ENCODE measurements at places on chromosomes 7 and 10. TPM values are rescaled to one million over a fixed set of nuclear protein-coding genes. Genes with fewer than 3 reads are reported as not detected.

GRCh38 chr7:140732416-140732815 is 35.9 kb downstream of the NDUFB2 start:
- no peak for DNase-seq

DNA sequence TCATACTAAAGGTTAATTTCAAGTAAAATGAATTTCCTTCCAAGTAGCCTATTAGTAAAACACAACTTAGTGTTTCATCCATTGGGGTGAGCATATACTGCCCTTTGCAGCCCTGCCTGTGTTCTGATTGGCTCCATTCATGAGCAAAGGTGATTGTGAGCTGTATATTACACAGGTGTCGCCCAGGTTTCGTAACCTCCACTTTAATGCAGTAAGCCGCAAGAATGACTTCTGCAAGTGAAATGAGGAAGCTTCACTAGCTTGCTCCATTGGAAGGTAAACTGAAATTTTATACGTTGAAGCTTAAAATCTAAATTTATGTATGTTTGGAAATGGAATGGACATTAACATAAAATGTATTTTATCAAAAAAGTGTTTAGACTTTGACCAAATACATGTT is 24.4 kb downstream of the MTURN start:
- no peak for DNase-seq

GRCh38 chr10:77514870-77515269 is 122.7 kb downstream of the KCNMA1 start:
- DNase-seq, result no peak

GRCh38 chr7:140534743-140535142 is 55.4 kb upstream of the MKRN1 start:
- peak; percentile 76 for DNase-seq

- DNase-seq, result no peak
Observed at GRCh38 chr7:36311539-36311938, 78.1 kb upstream of the ANLN start.

- DNase-seq, result peak; percentile 24
Observed at GRCh38 chr7:15972862-15973275, 286.4 kb upstream of the MEOX2 start.

DNA sequence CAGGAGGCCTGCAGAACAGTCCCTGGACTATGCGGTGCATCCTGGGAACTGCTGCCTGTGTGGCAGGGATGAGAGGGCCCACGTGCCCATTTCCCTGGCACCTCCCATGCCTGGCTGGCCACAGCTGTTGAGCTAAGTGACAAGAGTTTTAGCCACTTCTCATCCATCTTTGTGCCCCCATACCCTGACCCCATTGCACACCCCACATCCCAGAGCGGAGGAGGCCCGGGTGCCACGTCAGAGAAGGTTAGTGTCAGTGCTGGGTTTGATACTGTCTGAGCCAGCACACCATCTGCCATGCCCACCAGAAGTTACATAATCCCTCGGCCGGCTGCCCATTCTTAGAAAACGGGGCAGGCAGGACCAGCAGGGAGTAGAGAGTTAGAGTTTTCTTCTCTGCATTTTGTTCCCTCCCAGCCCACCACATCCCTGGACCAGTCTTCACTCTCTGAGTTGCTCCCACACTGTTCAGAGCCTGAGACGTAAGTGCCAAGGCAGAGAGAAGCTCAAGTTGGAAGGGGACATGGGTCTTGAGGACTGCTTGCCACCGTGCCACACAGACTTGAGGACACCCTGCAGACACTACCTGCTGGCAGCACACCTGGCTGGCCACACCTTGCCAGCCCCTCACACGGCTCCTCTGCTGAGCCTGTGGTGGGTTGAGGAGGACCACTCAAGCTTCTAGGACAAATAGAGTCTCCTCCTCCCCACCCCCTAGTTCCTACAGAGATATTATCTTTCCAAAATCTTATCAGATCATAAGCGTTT is 13.1 kb downstream of the UNC5B start:
- DNase-seq, result no peak

DNA sequence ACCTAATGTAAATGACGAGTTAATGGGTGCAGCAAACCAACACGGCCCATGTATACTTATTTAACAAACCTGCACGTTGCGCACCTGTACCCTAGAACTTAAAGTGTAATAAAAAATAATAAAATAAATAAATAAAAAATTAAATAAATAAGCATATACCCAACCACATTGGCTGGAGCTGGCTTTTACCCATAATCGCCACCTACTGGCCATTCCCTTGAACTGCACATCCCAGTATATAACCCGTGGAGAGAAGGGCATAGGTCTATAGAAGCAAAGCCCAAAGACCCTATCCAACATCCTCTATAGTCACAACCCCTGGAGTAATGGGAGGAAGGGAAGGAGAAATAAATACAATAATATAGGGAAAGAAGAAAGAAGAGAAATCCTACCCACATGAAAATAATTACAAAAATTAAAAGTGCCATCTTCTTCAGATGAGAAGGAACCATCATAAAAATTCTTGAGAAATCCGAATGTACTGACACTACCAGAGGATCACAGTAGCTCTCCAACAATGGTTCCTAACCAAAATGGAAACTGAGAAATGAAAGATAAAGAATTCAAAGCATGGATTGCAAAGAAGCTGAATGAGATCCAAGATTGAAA is 65.6 kb downstream of the TWIST1 start:
- DNase-seq, result no peak

DNA sequence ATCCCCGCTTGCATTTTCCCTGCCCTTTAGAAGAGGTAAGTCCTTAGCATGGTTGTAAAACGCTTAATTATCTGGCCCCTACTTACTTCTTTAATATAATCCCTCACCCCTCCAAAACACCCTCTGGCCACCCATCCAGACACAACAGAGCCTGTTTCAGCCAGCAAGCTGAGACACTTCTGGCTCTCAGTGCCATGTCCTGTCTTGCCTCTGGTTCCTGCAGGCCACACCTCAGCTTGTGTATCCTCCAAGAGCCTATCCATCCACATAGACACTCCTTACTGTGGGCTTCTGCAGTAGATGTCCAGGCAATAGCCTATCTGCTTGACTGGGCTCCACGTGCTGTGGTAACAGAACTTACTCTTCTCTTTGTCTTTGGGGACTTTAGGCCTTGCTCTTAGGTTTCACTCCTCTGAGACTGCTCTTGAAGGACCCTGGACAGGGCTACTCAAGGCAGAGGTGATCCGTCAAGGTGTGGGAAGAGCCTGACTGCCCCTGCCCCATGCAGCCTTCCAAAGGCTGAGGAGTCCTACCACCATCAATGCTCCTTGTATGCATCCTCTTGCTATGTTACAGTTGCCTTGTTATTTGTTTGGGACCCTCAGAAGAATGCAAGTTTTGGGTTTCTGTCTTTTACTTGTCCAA is 149.9 kb downstream of the CHN2 start:
- DNase-seq, result no peak

DNA sequence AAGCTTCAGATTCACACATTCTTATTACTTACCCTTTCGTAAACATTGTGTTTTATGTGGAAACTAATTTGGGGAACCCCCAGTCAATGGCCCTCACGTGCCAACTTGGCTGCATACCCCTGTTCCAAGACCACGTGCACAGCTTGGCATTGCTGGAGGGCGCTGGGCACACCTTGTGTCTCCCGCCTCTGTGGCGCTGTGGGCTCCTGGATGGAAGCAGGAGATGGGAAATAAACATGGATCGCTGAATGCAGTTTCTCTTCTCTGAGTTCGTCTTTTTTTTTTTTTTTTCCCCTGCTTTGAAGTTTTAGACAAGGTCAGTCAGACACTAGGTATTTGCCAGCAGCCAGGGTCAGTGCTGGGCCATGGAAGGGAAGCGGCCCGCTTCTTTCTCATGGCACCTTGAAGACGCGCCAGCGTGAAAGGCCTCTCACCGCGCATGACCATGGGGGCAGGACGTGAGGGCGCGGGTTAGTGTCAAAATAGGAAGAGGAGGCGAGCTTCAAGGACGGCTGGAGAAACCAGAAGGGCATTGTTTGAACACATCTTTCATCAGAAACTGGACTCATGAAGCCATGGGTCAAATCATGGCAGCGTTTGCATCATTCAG is 27.3 kb downstream of the BNIP3 start:
- no peak for DNase-seq

GRCh38 chr7:98805956-98806838 is 63.6 kb downstream of the TMEM130 start:
- DNase-seq, result no peak

DNA sequence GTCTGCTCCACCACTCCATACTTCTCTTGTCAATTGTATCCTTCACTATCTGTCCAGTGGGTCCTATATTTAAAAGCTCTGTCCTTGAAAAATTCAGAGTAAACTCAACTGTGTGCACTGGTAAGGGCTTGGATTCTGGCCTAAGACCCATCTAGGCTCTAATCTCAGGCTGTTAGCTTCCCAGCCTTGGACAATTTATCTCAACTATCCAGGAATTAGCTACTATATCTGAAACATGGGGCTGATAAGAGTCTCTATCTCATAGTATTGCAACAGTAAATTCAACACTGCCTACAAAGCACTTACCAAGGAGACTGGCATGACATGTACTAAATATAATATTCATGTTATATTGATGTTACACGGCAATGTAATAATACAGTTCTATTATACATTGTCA is 303.4 kb downstream of the XPNPEP1 start:
- DNase-seq, result no peak

GRCh38 chr10:85791818-85792532 is 574.6 kb downstream of the GRID1 start:
- peak; percentile 72 for DNase-seq

FUOM gene
- total RNA-seq, result 11.2 TPM

CRHR2 gene
- 0.20 TPM for total RNA-seq

KDM7A gene
- total RNA-seq, result 26.2 TPM

PAPOLB gene
- total RNA-seq, result 0.30 TPM

FAM13C gene
- total RNA-seq, result 16.8 TPM

PTPRZ1 gene
- total RNA-seq, result 47.6 TPM

ANK3 gene
- total RNA-seq, result 78.0 TPM
